ENCODE measurements at places on chromosomes 7 and 10.

GRCh38 chr7:96836456-96836855, 126.8 kb upstream of the SEM1 start:
- DNase-seq = no peak

DNA sequence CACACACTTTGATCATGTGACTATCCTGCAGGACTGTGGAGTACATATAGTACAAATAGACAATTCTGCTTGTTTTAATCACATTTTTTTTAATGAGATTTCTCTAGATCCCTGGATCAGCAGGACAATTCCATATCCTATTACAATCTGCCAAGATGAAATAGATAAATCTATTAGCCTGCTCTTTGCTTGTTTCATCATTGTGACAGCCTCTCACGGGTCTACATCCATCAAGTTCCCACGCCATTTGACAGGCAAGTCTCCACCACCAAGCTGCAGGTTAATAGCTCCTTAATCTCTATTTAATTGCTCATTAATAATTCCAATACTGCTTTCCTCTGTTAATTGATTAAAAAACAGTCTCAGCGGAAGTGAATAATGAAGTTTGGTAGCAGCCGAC, 671.5 kb downstream of the CCSER2 start:
- no peak for DNase-seq

DNA sequence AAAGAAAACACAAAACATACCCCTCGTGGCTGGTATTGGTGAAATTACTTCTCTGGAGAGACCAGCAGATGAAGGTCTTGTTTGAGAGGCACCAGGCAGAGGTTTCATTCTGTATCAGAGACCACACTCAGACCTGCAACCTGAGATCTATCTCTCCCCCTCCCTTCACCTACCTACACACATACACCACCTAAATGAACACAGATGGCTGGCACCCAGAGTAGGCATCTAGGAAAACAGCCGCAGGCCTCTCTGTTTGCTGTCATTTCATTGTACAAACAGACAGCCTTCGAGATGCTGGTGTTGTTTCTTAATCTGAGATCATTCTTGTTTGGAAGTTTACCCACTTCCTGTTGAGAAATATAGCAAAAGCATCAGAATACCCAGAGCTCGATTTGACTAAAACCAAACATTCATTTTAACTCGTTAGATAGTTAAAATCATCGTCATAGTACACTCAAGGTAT, 173.9 kb upstream of the SLC25A13 start:
- DNase-seq = no peak

DNA sequence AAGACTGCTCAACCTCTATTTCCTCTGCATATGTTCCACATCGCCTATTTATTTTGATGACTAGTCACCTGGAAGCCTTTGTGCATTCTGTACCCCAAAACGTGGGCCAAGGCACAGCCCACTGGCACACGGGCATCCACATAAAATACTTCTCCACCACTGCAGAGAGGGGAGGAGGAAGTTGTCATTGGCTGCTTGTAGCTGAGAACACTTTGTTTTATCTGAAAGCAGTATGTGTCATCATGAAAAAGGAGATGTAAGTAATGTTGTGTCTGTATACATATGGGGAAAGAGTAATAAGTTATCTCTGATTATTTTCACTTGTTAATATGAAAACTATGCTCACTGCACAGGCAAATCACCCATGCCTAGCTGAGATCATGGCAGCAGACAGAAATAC, 48.2 kb upstream of the AMPH start:
- no peak for DNase-seq

DNA sequence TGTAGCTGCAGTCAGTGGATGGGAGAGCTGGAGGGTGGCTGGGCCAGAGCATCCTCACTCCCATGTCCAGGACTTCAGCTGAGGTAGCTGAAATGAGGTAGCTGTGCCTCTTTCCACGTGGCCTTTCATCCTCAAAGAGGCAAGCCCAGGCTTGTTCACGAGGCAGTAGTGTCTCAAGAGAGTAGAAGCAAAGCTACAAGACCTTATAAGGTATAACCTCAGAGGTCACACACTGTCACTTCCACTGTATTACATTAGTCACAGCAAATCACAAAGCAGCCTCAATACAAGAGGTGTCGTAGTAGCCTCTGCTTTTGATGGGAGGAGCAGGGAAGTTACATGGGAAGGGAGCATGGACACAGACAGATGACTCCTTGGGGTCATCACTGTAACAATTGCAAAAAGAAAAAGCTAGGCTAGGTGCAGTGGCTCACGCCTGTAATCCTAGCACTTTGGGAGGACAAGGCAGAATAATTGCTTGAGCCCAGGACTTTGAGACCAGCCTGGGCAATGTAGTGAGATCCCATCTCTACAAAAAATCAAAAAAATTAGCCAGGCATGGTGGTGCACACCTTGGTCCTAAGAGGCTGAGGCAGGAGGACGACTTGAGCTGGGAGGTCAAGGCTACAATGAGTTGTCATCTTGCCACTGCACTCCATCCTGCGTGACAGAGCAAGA, 97.5 kb downstream of the SKIDA1 start:
- no peak for DNase-seq

GRCh38 chr10:6589287-6590094, 9.4 kb upstream of the PRKCQ start:
- DNase-seq = no peak

- DNase-seq = no peak
Observed at GRCh38 chr10:103578782-103579382, 85.4 kb downstream of the NEURL1 start.

DNA sequence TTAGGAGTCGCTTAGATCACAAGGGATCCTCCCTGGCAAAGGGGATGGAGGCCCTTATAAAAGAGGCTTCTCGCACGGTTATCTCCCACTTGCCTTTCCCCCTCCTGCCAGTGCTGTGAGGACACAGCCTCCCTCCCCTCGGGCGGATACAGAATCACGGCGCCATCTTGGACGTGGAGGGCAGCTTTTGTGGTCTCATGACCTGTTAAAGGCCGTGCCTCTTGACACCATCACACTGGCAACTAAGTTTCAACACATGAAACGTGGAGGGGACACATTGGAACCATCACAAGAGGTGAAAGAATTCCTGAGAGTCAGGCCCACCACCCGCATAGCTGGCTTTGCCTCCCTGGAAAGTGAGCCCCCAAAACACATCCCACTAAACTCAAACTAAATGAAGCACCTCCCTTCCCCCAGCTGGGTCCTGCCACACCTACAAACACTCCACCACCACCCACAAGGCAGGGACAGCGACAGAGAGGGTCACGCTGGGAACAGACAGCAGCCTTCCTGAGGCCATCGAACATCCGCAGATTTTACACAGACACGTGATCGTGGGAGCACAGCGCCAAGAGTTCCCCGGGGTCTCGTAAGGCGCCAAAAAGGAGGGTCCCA, 110.6 kb downstream of the TCERG1L start:
- no peak for DNase-seq

DNA sequence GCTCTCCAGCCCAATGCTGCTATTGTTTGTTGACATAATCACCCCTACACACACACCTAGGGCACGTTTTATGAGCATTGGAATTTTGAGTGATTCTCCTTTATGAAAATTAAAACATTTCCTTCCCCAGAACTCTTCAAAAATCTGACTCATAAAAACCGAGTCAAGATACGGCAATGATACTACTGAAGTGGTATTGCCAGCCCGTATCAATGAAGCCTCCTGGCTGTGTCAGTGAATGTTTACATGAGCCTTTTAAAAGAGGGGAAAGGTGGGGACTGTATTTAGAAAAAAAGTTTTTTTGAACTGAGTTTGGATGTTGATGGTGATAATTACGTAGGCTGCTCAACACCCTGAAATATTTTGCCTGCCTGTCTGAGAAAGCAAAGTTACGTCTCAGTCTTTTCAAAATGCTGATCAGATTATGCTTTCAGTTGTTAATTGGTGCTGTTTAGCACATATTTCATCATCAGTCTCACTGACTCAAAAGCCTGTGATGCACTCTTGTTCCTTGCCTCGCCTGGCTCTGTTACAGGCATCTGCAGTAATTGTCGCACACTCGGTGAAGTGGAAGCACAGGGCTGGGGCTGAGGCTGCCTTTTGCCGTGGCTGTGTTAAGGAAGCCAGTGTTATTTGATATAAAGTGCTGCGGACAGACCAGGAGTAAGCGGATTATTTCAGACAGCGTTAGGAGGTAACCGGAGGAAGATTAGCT, 157.4 kb upstream of the TCF7L2 start:
- no peak for DNase-seq

GRCh38 chr10:85532773-85533172, 833.8 kb downstream of the GRID1 start:
- DNase-seq = no peak

- DNase-seq = no peak
Observed at GRCh38 chr7:768881-769504, 41.9 kb upstream of the PRKAR1B start.

GRCh38 chr7:45085619-45086200, 3.1 kb downstream of the NACAD start:
- no peak for DNase-seq

GRCh38 chr7:70458745-70459144, 673.2 kb upstream of the GALNT17 start:
- no peak for DNase-seq

- no peak for DNase-seq
Observed at GRCh38 chr7:79524048-79524447, 70.6 kb upstream of the MAGI2 start.

- no peak for DNase-seq
Observed at GRCh38 chr7:75639886-75640190, 98.9 kb downstream of the HIP1 start.

DNA sequence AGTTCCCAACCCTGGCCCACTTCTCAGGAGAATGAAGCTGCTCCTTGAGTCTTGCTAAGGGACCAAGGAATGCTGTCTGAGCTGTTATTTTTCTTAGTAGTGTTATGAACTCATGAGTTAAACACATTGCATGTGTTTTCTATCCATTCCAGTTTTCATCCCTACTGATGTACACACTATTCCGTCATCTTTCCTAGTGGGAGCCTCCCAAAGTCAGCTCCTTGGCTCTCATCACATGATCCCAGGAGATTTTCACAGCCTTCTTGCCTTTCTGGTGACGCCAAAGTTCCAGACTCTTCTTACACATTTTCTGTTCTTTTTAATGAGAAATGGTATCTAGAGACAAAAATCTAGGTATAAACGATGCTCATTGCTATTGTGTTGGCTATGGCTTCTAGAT, 8.4 kb upstream of the C10orf71 start:
- no peak for DNase-seq

GRCh38 chr7:155999631-156000489, 187.6 kb upstream of the SHH start:
- DNase-seq = no peak

GRCh38 chr7:85520175-85520574, 333.3 kb upstream of the SEMA3D start:
- no peak for DNase-seq

DNA sequence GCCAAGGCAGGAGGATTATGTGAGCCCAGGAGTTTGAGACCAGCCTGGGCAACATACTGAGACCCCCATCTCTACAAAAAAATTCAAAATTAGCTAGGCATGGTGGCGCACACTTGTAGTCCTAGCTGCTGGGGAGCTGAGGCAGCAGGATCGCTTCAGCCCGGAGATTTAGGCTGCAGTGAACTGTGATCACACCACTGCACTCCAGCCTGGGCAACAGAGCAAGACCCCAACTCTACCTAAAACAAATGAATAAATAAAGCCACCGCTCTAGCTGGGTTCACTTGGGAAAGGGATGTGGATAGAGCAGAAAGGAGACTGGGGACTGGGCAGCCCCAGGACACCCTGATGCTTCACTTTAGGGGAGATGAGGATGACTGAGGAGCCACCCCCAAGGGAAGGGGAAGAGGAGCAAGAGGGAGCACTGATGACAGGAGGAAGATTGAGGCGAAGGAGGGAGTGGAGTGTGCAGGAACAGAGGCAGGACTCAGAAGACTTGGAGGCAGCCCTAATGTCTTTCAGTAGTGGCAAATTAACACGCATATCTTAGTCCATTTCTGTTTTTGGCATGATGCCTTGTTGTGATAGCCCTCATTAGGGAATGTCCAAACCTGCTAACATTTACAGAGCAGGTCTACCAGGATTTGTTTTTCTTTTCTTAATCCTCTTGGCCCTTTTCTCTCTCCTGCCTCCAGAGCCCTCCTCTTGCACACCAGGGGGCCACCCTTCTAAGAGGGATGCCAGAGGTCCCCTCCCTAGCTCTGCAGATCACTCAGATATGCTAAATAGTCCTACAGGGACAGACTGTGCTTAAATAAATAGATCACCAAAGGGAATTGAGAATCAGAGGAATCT, 88.3 kb downstream of the C10orf105 start:
- no peak for DNase-seq

DNA sequence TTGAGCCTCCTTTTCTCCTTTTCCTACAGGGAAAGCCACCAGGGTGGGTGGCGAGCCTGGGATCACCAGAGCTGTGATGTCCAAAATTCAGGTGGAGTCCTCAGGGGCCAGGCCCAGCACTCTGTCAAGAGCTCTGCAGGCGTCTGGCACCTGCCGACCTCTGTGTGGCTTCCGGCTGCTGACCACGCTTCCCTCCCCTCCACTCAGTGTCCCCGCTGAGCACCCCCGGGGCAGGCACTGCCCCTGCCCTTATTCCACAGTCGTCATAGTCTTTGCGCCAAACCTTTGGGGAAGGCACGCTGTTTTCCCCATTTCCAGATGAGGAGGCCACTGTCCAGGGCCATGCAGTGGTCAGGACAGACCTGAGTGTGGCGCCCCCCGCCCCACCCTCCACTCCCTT, 7.5 kb downstream of the MTG1 start:
- DNase-seq = no peak

DNA sequence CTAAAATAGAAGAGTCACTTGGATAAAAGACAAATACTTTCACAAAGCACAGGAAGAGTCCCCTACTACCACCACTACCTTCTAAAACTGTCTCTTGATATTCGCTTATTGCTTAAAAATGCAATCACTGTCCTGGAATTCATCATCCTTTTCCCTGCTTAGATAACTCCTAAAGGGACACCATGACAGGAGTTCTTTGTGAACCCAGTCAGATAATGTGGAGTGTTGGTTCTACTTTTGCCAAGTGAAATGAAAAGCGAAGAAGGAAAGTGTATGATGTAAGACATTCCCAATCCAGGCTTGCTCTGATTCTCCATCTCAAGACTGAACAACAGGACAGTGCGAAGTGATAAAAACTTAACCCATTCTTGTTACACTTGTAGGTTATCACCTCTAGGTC, 103.0 kb downstream of the MTERF1 start:
- no peak for DNase-seq

- no peak for DNase-seq
Observed at GRCh38 chr10:42961796-42962109, 115.1 kb upstream of the RET start.

GRCh38 chr10:132294561-132295318, 13.0 kb downstream of the STK32C start:
- no peak for DNase-seq

- no peak for DNase-seq
Observed at GRCh38 chr10:11483201-11484148, 128.0 kb downstream of the USP6NL start.

GRCh38 chr7:47383696-47384445, 198.0 kb downstream of the TNS3 start:
- DNase-seq = no peak

GRCh38 chr10:108696792-108697477, 1226.4 kb downstream of the XPNPEP1 start:
- no peak for DNase-seq

GRCh38 chr10:44517635-44518034, 132.7 kb upstream of the CXCL12 start:
- no peak for DNase-seq

Data from stimulated activated CD8-positive, alpha-beta memory T cell treated with anti-CD3 and anti-CD28 coated beads, Interleukin-4, amount 100 ng/mL, for 1 hour (primary cell).